ENCODE measurements at places on chromosomes 12 and 14. TPM values are rescaled to one million over a fixed set of nuclear protein-coding genes. Genes with fewer than 3 reads are reported as not detected.

Gene SMCO2
- total RNA-seq: 2.5 TPM

Gene PIANP
- total RNA-seq: not detected

Gene RDH16
- total RNA-seq: 0.28 TPM

DNA sequence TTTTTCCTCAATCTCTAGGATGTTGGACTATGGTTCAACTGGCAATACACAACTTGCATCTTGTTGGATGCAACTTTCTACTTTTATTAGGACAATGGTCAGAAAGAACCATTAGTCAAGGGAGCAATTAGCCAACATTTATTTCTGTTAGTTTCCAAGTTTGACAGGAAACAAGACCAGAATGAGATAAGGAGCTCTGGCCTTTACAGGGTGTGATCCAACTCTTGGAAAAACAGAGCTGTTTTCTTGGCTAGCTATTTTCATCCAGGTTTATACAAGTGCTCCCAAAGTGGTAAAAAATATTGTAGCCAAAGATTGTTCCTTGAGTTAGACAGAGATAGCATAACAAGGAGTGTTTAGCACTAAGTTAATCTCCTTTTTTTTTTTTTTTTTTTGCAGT, 3.9 kb upstream of the SYNE2 start:
- peaks cover 16% of the 10 kb centered on the region for H3K36me3 ChIP-seq
- no peak overlapping the region for H3K27ac ChIP-seq
- H3K4me1 ChIP-seq: no peaks in the 10 kb centered on the region
- H3K4me3 ChIP-seq: no peak overlapping the region
- DNase-seq: no peak

- H3K4me1 ChIP-seq: peaks cover 10% of the 10 kb centered on the region
- H3K27me3 ChIP-seq: peaks cover 11% of the 10 kb centered on the region
- no peak overlapping the region for H3K4me3 ChIP-seq
- H3K36me3 ChIP-seq: no peaks in the 10 kb centered on the region
- DNase-seq: no peak
These were observed 15.1 kb downstream of the TBX3 start for GRCh38 chr12:114668886-114669288.

- H3K4me3 ChIP-seq: no peak overlapping the region
- H3K4me1 ChIP-seq: peaks cover 25% of the 10 kb centered on the region
- H3K36me3 ChIP-seq: peaks cover 29% of the 10 kb centered on the region
- no peaks in the 10 kb centered on the region for H3K27me3 ChIP-seq
- H3K27ac ChIP-seq: no peak overlapping the region
These were observed 60.5 kb downstream of the SLC38A1 start for GRCh38 chr12:46208370-46208769.

All from Calu3 (cell line).